A549 treated with CORT108297 at 1 μM for 4 hours (cell line): ENCODE measurements at places on chromosomes 7 and 10. TPM values are rescaled to one million over a fixed set of nuclear protein-coding genes. Genes with fewer than 3 reads are reported as not detected.

The VSTM4 gene
- total RNA-seq, result 0.30 to 0.60 TPM (median 0.42 TPM) in 5 replicates

The TMEM273 gene
- not detected in 5 replicates for total RNA-seq

The NCF1 gene
- total RNA-seq, result 0.09 to 0.13 TPM (median 0.11 TPM) in 4 of 5 replicates, not detected in the other

The NPTX2 gene
- total RNA-seq, result 0.06 to 0.12 TPM (median 0.11 TPM) in 4 of 5 replicates, not detected in the other

The FAM25C gene
- 0.53 to 3.3 TPM (median 1.4 TPM) in 4 of 5 replicates, not detected in the other for total RNA-seq

The LRRC17 gene
- total RNA-seq, result 0.03 to 0.16 TPM (median 0.11 TPM) in 4 of 5 replicates, not detected in the other

The TCAF2 gene
- 0.29 to 0.53 TPM (median 0.35 TPM) in 5 replicates for total RNA-seq

The INMT gene
- total RNA-seq, result not detected in 5 replicates

The BTBD16 gene
- 0.35 to 0.82 TPM (median 0.64 TPM) in 5 replicates for total RNA-seq

The TRIL gene
- not detected in 5 replicates for total RNA-seq

The ACBD5 gene
- total RNA-seq, result 24.0 to 32.0 TPM (median 27.0 TPM) in 5 replicates

The TFR2 gene
- total RNA-seq, result 1.9 to 3.4 TPM (median 2.8 TPM) in 5 replicates

The AOAH gene
- total RNA-seq, result 0.10 TPM in 1 of 5 replicates, not detected in the others

The CASP7 gene
- total RNA-seq, result 29.6 to 42.0 TPM (median 31.8 TPM) in 5 replicates

The HECW1 gene
- total RNA-seq, result 10.2 to 14.6 TPM (median 13.9 TPM) in 5 replicates

The STEAP4 gene
- total RNA-seq, result 0.03 TPM in 1 of 5 replicates, not detected in the others

The CCDC7 gene
- total RNA-seq, result 0.62 to 1.0 TPM (median 0.89 TPM) in 5 replicates

The FFAR4 gene
- 0.14 to 0.25 TPM (median 0.22 TPM) in 5 replicates for total RNA-seq

The GALNT17 gene
- not detected in 5 replicates for total RNA-seq

The ZNHIT1 gene
- total RNA-seq, result 78.6 to 107 TPM (median 95.2 TPM) in 5 replicates

The GFRA1 gene
- 9.5 to 10.8 TPM (median 10.2 TPM) in 5 replicates for total RNA-seq

The ADCYAP1R1 gene
- 0.06 to 0.09 TPM (median 0.06 TPM) in 4 of 5 replicates, not detected in the other for total RNA-seq

The GDF2 gene
- not detected in 5 replicates for total RNA-seq

The ITPRIP gene
- total RNA-seq, result 57.7 to 80.9 TPM (median 68.8 TPM) in 5 replicates

The AGR2 gene
- total RNA-seq, result 93.9 to 174 TPM (median 142 TPM) in 5 replicates

The ARPC1B gene
- 287 to 301 TPM (median 297 TPM) in 5 replicates for total RNA-seq

The PNLIPRP1 gene
- total RNA-seq, result not detected in 5 replicates

The DPYSL4 gene
- total RNA-seq, result 15.0 to 20.0 TPM (median 18.9 TPM) in 5 replicates

The CCL24 gene
- not detected in 5 replicates for total RNA-seq

The NEBL gene
- 4.2 to 7.1 TPM (median 5.8 TPM) in 5 replicates for total RNA-seq

The LIPM gene
- total RNA-seq, result not detected in 5 replicates

The SRRM3 gene
- 6.3 to 10.0 TPM (median 8.5 TPM) in 5 replicates for total RNA-seq

The H2BK1 gene
- not detected in 5 replicates for total RNA-seq

The OR2A1 gene
- total RNA-seq, result not detected in 5 replicates

The CALD1 gene
- 49.0 to 91.3 TPM (median 70.7 TPM) in 5 replicates for total RNA-seq

The WDFY4 gene
- total RNA-seq, result 0.02 to 0.05 TPM in 2 of 5 replicates, not detected in the others

The SLC16A9 gene
- total RNA-seq, result 0.06 to 0.09 TPM (median 0.07 TPM) in 5 replicates

The NPY gene
- total RNA-seq, result not detected in 5 replicates

The DDC gene
- total RNA-seq, result 0.58 to 1.9 TPM (median 1.1 TPM) in 5 replicates

The MYL7 gene
- not detected in 5 replicates for total RNA-seq

The PRF1 gene
- not detected in 5 replicates for total RNA-seq

The SPDYE16 gene
- 0.03 to 0.14 TPM (median 0.05 TPM) in 3 of 5 replicates, not detected in the others for total RNA-seq
